ENCODE measurements at places on chromosomes 1 and 21.

- no peak for DNase-seq
Observed at GRCh38 chr1:114468047-114468446, 43.0 kb downstream of the TRIM33 start.

GRCh38 chr1:154971341-154971998 lies 923 bp upstream of the SHC1 start:
- DNase-seq, result no peak

GRCh38 chr21:14630556-14631069 lies 84.5 kb upstream of the SAMSN1 start:
- no peak for DNase-seq

- no peak for DNase-seq
Observed at GRCh38 chr1:245652660-245653427, 498.1 kb downstream of the KIF26B start.

GRCh38 chr1:62593825-62594394 lies 3.4 kb upstream of the ANGPTL3 start:
- DNase-seq, result no peak

DNA sequence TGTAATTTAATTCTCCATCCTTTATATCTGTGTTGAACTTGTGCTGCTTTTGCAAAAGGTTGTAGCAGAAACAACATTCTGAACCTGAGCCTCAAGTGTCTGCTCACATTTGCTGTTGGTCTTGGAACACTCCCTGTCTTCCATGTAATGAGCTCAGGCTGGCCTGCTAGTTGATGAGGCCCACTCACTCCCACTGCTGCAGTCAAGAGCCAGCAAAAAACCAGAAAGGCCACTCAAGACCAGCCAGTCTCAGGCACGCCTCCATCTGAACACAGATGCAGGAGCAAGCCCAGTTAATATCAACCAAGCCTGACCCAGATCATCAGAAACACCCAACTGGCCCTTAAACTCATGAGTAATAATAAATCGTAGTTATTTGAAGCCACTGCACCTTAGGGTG lies 342.2 kb upstream of the NFIA start:
- DNase-seq, result no peak

GRCh38 chr1:19504796-19505692 lies 19.7 kb upstream of the CAPZB start:
- no peak for DNase-seq

DNA sequence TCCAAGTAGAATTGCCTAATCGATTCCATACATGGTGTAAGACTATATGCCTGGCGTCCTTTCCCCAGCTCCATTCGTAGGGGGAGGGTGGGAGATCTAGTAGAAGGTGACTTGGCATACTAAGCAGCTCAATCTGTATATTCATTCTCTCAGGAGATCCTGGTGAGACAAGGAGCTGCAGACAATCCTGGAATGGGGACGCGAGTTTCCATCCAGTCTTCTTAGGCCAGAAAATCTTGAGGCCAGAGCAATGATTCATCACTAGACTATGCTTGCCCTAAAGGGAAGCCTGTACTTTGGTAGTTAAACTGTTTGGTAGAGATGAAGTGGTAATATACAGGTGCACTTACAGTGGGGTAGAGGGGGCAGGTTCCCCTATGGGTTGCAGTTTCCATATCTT lies 468.7 kb downstream of the ADGRL2 start:
- DNase-seq, result no peak

DNA sequence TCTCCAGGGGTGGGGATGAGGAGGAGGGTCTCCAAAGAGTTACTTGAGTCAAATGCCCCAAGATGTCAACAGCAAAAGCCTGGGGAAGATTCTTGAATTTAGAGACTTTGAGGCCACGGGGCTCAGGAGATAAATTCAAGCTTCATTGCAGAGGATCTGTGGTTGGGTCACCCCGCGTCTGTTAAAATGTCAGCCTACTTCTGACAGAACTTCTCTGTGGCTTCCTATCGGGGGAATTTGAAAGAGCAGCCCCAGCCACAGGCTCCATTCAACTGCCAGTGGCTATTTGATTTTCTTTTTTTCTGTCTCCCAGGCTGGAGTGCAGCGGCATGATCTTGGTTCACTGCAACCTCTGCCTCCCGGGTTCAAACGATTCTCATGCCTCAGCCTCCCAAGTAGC lies 62.5 kb upstream of the EFHD2 start:
- DNase-seq, result no peak

- DNase-seq, result no peak
Observed at GRCh38 chr1:172936088-172936645, 114.6 kb downstream of the TNFSF18 start.

- DNase-seq, result no peak
Observed at GRCh38 chr1:107914119-107914765, 50.7 kb downstream of the VAV3 start.

- no peak for DNase-seq
Observed at GRCh38 chr1:47449822-47450552, 12.1 kb downstream of the FOXD2 start.

- no peak for DNase-seq
Observed at GRCh38 chr1:7299329-7299799, 471.7 kb upstream of the VAMP3 start.

- no peak for DNase-seq
Observed at GRCh38 chr1:57127976-57128375, 162.2 kb upstream of the C8B start.

- no peak for DNase-seq
Observed at GRCh38 chr1:37813529-37814145, 5.6 kb upstream of the YRDC start.

DNA sequence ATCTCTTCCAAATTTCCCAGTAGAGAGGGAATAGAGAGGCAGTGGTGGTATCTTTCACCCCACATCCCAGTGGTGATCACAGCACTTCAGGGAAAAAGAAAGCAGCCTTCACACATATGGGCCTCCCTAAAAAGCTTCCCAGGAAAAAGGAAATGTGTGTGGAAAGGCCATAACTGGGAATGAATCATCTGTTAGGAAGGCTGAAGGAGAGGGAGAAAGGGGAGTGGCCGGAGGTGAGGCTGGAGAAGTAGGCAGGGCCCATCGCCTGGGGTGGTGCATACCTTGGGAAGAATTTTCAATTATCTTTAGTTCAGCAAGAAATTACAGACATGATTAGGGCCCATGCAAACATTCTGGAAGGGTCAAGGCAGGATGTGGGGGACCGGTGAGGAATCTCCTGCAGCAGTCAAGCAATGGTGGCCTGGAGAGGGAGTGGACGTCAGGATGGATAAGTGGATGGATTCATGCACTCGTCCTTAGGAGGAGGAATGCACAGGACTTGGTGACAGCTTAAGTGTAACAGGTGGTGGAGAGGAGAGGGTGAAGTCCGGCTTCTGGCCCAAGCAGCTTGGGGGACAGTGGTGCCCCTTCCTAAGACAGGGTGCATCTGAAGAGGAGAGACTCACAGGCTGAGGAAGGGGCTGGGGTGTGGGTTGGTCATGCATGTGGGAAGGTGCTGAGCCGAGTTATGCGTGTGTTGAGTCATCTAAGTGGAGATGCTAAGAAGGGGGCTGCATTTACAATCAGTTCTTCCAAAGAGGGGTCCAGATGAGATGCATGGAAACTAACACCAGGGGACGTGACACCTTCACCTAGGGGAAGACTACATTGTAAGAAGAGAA lies 17.9 kb downstream of the HIVEP3 start:
- no peak for DNase-seq

GRCh38 chr1:178494569-178494971 lies 2.2 kb downstream of the CLEC20A start:
- DNase-seq, result no peak

- DNase-seq, result no peak
Observed at GRCh38 chr1:118739501-118739900, 248.6 kb downstream of the TBX15 start.

DNA sequence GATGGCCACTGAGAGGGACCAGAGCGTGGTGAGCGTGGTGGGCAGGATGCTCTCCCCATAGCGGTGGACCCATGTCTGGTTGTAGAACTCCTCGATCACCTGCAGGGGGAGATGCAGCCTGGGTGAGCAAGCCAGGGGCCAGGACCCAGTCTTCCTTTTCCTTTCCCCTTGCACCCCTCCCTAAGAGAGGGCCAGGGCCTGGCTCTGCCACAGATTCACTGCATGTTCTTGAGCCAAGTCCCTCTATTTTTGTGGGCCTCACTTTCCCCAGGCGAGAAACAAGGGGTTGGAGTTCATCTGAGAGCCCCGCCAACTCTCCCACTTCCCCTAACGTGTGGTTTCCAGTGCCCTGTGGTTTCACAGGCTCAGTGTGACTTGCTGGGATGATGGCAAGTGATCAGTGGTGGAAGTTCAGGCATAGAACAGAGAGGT lies 27.5 kb downstream of the SLC2A1 start:
- peak; percentile 63 for DNase-seq

DNA sequence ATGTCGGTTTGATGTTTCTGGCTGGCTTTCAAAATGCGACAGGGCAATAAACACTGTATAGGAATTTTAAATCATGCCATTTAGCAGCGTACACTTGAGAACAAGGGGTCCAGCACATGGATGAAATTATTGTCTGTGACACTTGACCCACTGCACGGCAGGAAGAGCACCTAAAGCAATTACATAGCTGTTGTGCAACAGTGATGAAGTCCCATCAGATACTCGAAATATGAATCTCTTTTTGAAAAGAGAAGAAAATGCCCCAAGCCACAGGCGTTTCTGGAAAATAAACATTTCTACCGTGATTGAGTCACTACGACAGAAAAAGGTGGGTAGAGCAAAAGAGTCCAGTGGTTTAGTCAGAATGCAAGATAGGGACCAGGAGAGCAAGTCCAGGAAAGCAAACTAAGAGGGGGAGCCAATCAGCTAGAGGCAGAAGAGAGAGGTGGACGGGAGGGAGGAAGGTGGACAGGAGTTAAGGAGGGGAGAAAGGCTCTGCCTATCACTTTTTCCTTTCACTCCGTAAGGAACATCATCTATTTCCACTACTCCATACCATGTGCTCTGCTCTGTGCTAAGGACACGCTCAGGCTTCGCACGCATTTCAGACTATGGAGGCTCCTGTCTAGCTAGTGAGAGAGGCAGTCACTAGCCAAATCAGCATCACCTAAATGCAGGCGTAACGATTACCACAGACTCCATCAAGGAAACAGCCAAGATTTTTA lies 6.4 kb downstream of the DSCAM start:
- no peak for DNase-seq

DNA sequence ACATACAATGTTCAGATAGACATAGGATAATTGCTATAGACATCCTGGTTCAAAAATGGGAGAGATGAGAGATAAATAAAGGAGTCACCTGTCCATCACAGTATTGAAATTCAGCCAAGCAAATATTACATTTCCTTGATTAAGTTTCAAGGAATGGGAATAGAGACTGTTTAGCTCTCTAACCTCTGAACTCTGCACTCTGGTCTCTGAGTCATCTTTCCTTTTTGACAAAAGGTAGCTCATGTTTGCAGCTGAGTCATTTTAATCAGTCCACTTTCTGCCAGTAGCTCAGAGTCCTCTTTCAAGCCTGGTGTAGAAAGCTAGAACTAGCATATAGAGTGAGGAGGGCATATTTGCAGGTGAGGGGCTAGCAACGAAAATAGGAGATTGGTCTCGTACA lies 51.4 kb upstream of the GJA8 start:
- DNase-seq, result no peak

All from stimulated activated naive B cell treated with anti-CD40 and anti-IgM and Interleukin-4, amounts not matched to agents 10 μg/mL and 1 μg/mL and 100 μg/mL, for 72 hours (primary cell).